Right hindlimb (tissue), 1 donor: ENCODE measurements at places on chromosomes 5 and 9.

- DNase-seq = peak; percentile 81
Measured at GRCh38 chr5:89457411-89458331, 574.7 kb upstream of the MEF2C start.

DNA sequence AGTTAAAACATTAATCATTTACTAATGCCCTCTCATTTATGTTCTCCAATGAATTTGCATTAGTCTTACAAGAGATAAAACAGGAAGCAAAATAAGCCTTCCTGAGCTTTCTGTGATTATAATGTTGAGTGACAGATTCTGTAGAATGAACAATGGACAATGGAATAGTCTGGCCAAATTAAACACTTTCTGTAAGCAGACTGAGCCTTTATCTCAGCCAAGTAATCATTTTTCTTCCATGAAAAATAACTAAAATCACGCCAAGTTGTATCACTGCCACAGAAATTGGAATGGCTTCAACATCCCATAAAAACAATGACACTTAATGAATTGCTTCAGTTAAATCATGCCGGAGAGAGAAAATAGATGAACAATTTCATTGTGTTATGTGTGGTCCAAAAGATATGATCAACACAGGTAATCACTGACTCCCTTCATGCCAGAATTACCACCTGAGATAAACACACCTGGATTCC is 63.0 kb downstream of the TSSK1B start:
- DNase-seq = no peak

DNA sequence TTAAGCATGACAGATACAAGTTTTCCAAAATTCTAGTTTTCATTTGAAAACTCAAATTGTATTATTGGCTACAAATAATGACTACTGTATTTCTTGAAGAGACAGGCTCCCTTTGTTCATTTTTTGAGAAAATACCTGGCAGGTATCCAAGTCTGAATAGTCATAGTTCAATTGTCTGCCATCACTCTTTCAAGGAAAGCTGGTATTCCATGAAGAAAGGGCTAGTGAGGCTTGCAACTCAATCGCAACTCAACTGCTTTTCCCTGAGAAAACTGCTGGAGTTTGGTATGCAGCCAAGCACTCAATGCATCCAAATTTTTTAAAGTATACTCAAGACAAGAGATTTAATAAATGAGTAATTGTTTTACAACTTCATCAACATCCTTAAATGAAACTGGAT is 61.4 kb upstream of the TRIO start:
- DNase-seq = no peak

DNA sequence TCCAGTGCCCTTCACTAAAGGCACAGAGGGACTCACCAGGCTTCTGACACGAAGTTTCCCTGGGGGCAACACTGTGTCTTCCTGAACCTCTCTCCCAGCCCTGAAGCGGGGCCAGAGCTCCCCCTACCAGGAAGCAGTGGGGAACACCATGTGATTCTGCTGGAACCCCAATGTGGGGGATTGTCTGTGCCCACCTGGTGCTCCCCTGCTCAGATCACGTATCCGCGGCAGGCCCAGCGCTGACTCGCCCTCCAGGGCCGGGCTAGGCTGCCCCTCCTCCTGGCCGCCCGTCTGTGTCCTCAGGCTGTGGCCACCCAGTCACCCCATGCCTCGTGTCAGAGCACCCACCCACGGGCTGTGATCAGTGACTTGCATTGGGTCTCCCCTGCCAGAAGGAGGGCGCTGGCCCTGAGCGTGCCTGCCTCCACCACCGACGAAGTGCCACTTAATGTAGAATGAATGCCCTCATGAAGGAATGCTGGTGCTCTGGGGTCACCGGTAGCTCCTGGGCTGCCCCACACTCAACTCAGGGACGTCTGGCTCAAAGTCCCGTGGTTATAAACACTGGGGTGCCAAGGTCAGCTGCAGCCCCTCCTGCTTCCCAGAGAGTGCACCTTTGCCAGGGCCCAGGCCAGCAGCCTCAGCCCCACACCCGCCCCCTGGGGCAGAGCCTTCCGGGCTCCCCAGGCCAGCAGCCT is 22.1 kb downstream of the SARDH start:
- peak; percentile 50 for DNase-seq

DNA sequence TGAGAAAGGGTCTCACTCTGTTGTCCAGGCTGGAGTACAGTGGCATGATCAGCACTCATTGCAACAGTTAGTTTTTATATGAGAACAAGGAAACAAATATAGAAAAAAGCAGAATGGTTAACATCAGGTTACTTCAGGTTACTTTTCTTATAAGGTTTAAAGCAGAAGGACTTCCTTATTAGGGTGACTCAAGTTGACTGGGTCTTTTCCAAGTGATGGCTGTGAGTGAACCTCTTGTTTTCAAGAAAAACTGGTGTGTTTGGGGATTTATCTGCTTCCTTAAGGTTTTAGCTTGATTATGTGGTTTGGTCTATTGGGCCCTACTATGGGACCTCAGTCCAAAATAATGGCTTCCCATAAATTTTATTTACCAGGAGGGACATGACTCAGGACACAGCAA is 99.2 kb downstream of the ARRDC3 start:
- no peak for DNase-seq

GRCh38 chr5:178672630-178673029 is 45.8 kb upstream of the CLK4 start:
- no peak for DNase-seq

DNA sequence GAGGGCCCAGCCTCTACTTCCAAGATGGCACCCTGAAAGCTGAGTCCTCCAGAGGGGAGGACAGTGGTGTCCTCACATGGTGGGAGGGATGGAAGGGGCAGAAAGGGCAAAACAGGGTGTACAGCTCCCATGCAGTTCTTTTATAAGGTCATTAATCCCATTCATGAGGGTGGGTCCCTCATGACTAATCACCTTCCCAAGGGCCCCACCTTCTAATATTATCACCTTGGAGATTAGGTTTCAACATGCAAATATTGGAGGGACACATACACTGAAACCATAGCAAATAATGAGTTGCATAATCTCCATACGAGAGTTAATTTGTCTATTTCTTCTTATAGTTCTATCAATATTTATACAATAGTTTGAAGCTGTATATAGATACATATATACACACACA is 5.8 kb upstream of the ZBTB43 start:
- no peak for DNase-seq

DNA sequence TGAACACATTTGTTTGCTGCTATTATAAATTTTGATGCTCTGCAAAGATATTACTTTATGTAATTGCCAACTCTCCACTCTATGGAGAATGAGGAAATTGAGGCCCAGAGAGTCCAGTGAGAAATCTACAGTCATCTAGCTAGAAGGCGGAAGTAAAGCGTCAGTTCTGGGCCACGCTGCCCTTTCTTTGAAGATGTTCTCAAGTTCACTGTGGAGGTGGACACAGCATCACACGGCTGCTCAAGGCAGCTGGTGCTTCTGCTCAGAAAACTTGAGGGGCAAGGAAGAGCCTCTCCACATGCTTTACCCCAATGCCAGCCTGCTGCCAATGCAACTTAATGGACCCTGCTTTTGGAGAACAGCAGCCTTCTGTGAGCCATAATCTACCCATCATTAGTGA is 96.3 kb downstream of the TTLL11 start:
- no peak for DNase-seq

DNA sequence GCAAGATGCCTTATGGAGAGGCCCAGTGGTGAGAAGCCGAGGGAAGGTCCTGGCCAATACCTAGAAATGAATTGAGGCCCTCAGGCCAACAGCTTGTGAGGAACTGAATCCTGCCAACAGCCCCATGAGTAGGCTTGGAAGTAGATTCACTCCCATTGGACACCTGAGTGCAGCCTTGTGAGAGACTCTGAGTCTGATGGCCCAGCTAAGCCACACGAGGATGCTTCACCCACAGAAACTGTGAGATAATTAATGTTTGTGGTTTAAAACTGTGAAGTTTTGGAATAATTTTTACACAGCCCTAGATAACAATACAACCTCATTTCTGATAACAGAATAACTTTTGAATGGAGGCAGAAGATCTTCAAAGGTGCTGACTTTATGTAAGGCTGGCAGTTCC is 65.9 kb upstream of the DAP start:
- DNase-seq = no peak

DNA sequence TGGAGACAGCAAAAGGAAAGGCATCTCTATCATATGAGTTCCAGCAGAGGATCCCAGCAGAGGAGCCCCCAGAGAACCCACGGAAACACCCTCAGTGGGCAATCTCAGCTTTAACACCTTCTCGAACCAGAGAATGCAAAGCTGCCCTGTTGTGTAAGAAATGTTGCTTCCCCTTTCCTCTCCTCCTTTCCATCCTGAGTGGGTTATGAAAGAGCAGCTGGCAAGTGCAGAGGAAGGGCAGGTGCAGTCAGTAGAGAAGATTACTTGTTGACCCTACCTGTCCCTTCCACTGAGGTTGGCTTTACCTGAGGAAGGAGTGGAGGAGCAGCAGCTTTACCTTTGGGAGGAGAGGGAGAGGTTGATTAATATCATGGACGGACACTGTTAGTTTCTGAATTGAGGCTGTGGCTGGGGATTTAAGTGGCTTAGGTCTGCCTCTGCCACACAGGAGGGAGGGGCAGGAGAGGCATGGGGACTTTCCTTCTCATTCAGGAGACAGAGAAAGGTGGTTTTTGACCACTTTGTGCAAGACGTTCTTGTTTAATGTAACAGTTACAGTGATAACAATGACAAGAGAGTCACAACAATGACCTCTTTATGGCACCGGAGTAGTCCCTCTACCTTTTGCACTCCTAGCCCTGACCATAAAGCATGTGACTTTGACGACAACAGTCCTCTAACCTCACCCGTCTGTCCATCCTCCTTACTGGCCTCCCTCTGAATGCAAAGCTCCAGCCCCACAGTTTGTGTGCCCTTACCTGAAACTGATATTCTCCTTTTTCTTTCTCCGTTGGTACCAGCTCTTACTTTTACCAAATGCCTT is 254.8 kb downstream of the NSG2 start:
- no peak for DNase-seq

DNA sequence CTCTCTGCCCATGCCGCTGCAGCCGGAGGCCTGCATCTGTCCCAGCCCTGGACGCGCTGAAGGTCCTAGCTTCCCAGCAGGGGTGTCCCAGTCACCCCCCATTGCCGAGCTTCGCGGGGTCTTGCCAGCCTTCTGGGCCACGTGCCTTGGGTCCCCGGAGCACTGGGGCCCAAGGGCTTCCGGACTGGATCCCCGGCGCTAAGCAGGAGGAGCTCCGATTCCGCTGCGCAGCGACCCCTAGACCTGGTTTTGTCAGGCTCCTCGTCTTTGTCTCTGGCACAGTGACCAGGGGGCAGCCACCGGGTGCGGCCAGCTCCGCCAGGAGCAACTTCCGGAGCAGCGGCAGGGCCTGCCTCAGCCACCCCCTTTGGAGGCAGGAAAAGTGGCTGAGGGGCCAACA is 3.3 kb upstream of the IRX1 start:
- DNase-seq = no peak

DNA sequence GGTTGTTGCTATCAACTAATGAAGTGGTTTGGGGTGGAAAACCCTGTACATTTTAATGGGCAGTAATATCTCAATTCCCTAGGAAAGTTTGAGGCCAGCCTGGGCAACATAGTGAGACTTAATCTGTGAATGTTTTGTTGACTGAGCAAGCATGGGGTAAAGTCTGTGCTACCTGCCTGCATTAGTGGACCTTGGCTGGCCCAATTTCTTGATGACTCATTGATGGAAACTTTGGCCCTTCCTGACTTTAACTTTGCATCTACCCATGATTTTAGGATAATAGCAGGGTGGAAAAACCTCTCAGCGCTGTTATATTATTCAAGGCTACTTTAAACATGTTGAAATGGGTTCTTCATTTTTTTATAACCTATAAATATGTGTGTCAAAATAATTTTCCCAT is 389.4 kb upstream of the RORB start:
- DNase-seq = no peak

DNA sequence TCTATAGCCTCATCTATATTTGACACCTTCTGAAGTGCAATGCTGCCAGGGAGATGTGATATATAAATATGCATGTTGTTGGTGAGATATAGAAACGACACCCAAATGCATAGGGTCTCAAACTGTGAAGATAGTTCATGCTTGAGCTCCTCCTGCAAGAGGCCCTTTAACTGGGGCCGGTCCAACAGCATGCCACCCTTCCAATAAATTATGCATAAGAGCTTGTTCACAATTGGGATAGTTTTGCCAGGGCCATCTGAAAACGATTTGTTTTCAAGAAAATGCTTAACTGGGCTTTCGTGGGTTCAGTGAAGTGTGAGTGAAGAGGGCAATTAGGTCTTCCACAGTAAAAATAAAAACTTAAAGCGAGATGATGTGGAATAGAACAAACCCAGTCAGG is 424.2 kb upstream of the WWC1 start:
- DNase-seq = no peak

DNA sequence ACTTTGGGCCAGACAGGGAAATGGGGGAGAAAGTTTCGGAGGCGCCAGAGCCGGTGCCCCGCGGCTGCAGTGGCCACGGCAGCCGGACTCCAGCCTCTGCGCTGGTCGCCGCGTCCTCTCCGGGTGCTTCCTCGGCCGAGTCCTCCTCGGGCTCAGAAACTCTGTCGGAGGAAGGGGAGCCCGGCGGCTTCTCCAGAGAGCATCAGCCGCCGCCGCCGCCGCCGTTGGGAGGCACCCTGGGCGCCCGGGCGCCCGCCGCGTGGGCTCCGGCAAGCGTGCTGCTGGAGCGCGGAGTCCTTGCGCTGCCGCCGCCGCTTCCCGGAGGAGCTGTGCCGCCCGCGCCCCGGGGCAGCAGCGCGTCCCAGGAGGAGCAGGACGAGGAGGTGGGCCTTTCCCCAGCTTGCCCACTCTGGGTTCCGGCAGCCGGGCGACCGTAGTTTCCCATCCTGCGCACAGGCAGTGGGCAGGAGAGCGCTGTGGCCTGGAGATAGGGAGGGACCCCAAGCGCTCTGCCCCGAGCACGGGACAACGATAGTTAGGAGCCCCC is 516 bp downstream of the MAST4 start:
- DNase-seq = no peak

DNA sequence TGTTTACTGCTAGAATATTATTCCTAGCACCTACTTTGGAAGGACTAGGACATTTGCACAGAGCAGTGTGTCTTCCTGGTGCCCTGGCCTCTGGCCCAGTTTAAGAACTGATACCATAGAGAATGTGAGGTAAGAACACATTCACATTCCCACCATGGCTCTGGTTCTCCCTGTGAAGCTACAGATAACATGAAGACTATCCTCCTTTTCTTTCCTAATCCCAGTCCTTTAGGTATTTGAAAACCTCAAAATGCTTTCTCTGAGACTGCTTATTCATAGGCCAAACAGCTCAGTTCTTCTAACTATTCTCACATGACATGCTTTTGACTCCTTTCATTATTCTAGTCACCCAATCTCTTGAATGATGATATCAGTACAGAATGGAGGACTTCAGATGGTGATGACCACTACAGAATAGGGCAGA is 11.9 kb downstream of the FAM219A start:
- DNase-seq = no peak

GRCh38 chr9:9091387-9091786 is 1291.8 kb upstream of the DMAC1 start:
- no peak for DNase-seq
